Stimulated activated CD4-positive, alpha-beta T cell treated with anti-CD3 and anti-CD28 coated beads, TNF-alpha, amount 100 ng/mL, for 1 hour (primary cell): ENCODE measurements at places on chromosomes 7 and 10.

DNA sequence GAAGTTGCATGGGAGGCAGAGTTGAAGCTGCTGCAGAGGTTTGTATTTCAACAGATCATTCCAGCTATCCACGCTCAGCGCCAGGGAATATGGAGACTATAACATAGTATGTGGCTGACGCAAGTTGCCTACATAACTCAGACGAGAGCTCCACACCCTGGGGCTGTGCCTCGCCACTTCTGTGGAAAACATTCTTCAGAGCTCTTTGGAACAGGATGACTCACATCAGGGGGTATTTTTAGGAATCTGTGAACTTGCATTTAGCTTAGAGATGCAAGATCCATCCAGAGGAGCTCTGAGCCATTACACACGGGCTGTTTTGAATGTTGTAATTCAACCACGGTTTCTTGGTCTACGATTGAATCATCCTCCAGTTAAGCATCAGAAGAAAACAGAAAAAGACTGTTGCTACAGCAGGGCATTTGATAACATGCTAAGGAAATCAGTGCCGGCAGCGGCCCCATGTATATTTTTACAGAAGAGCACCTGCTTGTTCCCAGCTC is 481.5 kb upstream of the AKR1E2 start:
- DNase-seq, result no peak

DNA sequence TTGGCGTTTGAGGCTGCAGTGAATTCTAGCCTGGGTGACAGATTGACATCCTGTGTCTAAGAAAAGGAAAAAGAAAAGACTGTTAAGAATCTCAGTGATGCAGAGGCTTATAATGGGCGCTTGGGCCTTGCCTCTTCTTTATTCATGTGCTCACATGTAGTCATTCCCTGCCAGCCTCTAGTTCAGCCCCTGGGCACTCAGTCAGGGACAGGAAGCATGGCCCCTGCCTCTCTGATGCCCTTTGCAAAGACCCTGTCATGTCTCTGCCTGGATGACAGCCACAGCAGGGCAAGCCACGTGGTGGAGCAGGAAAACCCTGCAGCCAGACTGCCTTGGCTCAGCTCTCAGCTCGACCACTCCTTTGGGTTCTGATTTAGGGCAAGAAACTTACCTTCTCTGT is 368.9 kb downstream of the RPS24 start:
- DNase-seq, result no peak

GRCh38 chr10:4081685-4082111 is 296.7 kb upstream of the KLF6 start:
- no peak for DNase-seq

DNA sequence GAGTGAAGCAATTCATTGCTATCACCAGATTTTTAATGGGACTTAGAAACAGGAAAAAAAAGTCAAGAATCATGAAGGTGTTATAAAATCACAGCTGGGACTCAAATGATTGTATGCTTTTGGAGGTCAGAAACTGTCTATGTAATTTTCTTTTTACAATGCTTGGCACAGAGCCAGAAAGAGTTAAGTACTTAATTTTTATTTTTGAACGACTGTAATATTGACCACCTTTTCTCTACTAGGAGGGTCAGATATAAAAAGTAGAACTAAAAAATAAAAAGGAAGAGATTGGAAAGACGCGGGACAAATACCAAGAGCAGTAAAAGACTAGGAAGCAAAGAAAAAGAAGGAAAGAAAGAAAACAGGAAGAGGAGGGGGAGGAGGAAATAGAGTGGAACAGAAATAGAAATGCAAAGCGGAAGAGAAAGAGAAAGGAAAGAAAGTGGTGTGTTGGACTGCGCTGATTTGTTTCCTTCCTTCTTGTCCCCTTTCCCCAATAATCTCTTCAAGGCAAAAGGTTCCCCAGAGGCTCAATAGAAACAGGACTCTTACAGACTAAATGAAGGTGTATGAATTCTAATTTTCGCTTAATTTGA is 23.2 kb upstream of the C1GALT1 start:
- no peak for DNase-seq

GRCh38 chr7:144818511-144818910 is 17.3 kb downstream of the TPK1 start:
- DNase-seq, result no peak

GRCh38 chr10:113498997-113499396 is 53.9 kb upstream of the HABP2 start:
- DNase-seq, result no peak

DNA sequence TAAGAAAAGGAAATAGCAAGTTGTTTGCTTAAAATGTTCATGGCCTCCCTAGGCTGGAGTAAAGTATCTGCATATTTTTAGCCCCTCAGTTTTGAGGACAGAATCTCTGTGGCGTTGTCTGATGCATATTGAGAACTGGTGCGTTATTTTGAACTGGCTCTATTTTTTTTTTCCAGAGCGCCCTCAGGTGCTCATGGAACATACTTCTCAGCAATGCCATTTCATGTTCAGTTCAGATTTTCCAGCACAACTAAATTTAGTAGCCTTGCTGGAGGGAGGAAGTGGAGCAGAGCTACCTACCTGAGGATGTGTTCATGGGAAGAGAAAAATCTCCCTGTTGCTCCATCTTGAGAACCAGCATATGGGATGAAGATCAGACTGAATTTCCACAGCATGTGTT is 870.5 kb downstream of the LRMDA start:
- DNase-seq, result no peak

DNA sequence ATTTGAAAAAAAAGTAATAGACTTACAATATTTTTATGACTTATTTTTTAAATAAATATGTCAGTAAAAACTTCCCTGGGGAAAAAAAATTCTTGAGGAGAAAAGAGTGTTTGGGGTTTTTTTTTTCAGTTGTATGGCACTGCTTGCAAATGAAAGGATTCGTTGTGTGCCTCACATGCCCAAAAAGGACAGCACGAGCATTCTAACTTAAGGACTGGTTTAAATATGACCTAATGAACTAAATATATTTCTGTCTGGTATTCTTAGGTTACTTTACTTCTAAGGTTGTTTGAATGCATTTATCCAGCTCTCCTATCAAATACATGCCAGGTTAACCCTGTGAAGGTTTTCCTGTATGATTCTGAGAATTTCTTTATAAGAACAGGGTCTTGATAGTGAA is 988 bp upstream of the CD36 start:
- no peak for DNase-seq

- DNase-seq, result no peak
These were observed 903 bp upstream of the KCNMA1 start for GRCh38 chr10:77638321-77639101.

GRCh38 chr7:45494885-45495284 is 79.3 kb upstream of the ADCY1 start:
- no peak for DNase-seq

- no peak for DNase-seq
These were observed 232.7 kb downstream of the IMMP2L start for GRCh38 chr7:111329367-111330234.

GRCh38 chr7:27953777-27954176 is 213.8 kb downstream of the TAX1BP1 start:
- no peak for DNase-seq

GRCh38 chr10:133267829-133268228 is 8.8 kb downstream of the ADAM8 start:
- DNase-seq, result no peak

DNA sequence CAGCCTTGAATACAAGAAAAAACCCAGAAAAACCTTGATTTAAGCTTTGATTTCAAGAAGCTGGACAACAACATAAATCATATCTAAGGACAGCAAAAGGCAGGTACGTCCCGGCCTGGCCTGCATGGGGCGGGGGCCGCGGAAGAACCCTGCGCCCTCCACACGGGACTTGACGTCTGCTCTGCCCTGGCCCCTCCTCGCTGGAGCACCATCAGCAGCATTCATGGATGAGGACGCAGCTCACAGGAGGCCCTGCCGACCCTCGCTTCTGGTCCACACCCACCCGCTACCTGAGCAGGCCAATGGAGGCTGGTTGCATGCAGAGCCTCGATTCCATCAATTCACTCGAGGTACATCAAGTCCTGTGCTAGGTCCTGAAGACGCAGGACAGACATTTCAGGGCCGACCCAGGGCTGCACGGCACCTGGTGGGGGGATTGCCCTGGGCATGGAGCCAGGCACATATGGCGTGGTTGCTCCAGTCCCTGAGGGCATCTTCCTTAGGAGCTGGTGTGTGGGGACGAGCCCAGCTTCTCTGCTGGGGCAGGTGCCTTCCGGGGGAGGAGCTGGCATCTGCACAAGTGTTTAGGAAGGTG is 63.1 kb upstream of the NKX6-2 start:
- DNase-seq, result no peak

DNA sequence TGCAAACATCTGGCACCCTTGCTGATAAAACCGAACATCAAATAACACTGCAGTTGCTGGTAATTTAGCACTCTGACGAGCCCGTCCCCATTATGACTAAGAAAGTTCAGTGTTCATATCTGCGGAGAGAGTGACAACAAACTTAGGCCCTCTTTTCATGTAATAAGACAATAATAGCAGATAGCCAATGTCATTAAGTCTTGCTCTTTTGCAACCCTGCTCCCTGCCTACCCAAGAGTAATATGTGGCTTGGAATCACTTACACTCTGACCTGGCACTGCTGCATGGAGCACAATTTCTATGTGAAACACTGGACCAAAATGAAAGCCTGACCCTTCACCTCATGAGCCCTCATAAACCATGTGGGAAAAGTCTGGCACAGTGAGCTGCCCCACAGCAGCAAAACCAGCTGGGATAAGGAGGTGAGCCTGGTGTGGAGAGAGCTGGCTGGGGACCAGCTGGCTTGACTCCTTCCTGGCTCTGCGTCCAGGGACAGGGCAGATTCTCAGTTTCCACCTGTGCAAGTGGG is 86.5 kb downstream of the HIPK2 start:
- DNase-seq, result no peak

- DNase-seq, result no peak
These were observed 496.2 kb upstream of the ZMIZ1 start for GRCh38 chr10:78572565-78572964.

- DNase-seq, result no peak
These were observed 71.9 kb downstream of the WAC start for GRCh38 chr10:28604567-28605536.

DNA sequence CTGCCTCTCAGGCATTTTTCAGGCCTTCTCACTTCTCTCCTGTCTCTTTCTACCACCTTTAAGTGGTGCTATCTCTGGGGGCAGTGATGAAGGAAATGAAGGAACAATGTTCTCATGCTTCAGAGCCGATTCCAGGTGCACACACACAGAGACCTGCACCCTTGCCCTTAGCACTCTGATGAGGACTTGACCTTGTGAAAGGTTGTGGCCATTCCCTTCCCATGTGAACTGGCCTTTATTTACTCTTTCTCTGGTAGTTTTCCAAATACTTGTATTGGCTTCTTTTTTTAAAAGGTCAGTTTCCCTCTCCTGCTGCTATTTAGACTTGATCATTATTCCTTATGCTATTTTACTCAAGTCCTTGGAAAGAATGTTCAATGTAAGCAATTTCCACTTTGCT is 188.6 kb downstream of the MDFIC start:
- no peak for DNase-seq

- no peak for DNase-seq
These were observed 9.1 kb downstream of the EN2 start for GRCh38 chr7:155466814-155467733.

DNA sequence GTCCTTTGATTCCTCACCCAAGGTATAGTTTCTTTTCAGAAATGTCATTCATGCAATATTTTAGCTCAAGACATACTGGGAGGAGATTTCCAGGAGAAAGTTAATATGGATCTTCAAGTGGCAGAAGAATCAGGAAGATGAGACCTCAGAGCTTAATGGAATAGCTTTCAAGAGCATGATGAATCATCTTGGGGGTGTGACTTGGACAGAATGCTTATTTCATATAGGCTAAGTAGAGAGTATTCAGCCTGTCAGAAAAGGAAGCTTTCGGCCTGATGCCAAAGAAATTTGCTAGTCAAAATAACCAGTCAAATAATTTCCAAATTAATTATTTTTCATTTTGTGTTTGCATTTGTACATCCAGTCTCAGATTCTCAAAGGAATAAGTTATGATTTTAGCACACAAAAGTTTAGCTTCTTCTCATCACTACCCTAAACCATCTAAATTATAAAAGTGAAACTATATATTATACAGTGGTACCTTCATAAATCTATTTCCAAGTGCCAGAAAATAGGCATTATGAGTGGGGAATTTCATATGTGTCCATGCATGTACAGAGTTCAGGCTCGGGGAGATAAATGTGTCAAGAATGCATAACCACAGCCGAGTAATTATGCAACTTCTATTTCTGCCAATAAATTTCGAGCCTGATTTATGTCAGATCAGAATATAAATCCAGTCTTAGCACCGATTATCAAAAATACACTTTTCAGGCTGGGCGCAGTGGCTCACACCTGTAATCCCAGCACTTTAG is 27.3 kb upstream of the CALD1 start:
- DNase-seq, result no peak

GRCh38 chr7:41027428-41028115 is 675.3 kb downstream of the INHBA start:
- DNase-seq, result no peak

DNA sequence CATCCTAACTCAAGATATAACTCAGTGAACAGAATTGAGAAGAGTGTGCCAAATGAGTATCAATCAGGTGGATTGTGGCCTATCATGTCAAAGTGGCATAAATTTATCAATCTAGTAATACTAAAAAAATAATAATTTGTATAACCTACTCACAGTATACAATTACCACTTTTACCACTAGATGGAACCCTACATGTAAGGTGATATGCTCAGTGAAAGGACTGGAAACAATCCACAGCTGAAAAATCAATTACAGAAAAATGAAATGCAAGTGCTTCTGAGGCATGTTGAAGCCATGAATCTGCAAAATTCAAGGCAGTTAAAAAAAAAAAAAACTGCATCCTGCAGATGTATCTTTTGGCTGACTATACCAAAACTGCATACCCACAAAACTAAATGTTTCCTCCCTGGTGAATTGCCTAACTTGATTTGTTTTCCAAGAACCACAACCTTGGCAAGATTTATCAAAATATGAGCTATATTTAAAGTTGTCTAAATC is 13.9 kb downstream of the ARHGAP19 start:
- no peak for DNase-seq

DNA sequence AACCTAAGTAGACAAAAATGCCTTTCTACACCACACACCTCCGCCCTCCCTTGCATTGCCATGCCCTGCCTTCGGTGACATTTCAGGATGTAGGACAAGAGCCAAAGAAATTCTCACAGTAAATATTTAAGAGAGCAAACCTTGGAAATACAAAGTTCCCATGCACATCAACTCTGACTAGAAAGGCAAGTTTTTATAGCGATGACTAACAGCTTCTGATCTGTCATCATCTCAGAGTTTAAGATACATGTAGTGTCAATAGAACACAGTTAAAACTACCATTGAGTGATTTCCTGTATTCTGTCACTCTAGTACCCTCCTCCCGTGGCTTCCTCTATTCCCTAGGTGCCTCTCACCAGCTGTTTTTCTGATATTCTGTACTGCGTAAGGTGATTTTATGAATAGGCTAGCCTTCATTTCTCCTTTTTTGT is 20.7 kb downstream of the SLC16A9 start:
- DNase-seq, result no peak
